NCI-H1048 (cell line): ENCODE measurements at places on chromosomes 1 and 21.

DNA sequence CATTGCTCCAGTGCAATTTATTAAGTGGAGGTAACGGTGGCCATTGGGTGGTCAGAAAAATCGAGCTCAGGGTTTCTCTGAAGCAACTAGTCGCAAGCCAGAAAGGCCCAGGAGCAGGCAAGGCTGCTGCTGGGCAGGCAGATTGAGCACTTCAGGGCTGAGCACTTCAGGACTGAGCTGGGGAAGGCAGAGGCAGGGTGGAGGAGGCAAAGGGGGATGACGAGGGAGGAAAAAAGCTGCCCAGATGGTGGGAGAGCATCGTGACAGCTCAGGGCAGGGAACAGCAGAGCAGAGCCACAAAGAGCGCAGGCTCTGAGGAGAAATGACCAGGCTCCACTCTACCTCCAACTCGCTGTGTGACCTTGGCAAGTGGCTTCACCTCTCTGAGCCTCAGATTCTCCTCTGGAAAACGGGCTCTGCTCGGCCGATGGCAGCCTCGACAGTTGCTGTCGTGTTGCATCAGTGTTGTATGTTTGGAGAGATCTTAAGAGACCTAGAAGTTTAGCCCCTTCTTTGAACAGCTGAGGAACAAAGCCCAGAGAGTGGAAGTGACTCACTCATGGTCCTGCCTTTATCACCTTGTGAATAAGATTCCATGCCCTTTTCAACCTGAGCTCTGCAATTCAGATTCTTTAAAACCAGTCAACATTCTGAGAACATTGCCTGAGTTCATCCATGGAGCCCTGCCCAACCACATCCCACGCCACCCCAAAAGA is 141.4 kb downstream of the SYF2 start:
- no peak for DNase-seq

DNA sequence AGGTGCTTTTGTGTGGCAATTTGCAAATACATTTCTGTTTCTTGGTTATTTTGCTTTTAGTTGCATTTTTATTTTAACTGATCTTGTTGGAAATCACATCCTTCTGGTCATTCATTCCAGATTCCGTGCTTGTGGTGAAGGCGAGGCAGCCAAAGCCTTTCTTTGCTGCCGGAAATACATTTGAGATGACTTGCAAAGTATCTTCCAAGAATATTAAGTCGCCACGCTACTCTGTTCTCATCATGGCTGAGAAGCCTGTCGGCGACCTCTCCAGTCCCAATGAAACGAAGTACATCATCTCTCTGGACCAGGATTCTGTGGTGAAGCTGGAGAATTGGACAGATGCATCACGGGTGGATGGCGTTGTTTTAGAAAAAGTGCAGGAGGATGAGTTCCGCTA is 34.8 kb upstream of the CD101 start:
- DNase-seq, result no peak

DNA sequence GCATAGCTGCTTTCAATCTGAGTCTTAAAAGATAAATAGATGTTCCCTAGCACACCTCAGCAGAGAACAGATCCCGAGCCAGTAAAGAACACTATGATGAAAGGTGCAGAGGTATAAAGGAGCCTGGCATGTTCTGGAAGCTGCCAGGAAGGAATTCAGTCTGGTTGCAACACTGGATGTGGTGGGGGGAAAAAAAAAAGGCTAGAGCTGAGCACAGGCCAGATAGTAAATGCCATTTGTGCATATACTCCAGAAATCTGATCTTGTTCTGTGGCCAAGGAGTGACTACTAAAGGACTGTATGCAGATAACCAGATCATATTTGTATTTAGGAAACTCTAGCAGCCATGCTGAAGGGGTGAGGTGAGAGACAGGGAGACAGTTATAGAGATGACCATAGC is 240.3 kb downstream of the VAV3 start:
- DNase-seq, result no peak

DNA sequence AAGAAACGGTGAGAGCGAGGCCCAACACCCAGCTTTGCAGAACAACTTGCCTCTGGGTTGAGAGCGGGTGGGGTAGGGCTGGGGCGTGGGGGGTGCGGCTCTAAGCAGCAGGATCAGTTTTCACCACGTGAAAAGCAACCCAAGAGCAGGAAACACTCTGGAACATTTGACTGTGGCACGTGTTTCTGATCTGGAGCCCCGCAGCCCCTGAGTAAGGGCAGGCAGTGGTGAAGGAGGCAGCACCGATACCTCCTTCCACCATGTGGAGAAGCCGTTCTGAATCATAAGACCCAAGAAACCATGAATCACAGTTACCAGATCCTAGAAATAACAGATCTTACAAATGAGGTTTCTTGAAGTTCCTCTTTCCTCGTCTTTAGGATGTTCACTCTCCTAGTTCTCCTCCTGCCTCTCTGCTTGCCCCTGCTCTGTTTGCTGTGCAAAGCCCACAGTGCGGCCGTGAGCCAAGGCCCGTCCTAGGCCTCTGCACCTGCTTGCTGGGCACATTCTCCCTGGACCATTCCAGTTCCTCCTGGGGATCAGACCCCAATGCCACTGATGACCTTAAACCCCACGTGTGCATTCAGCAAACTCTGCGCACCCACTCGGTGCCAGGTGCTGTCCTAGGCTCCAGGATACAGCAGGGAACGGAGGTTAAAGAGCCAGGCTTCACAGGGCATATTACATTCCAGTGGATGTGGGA is 31.9 kb downstream of the SLC1A7 start:
- no peak for DNase-seq

DNA sequence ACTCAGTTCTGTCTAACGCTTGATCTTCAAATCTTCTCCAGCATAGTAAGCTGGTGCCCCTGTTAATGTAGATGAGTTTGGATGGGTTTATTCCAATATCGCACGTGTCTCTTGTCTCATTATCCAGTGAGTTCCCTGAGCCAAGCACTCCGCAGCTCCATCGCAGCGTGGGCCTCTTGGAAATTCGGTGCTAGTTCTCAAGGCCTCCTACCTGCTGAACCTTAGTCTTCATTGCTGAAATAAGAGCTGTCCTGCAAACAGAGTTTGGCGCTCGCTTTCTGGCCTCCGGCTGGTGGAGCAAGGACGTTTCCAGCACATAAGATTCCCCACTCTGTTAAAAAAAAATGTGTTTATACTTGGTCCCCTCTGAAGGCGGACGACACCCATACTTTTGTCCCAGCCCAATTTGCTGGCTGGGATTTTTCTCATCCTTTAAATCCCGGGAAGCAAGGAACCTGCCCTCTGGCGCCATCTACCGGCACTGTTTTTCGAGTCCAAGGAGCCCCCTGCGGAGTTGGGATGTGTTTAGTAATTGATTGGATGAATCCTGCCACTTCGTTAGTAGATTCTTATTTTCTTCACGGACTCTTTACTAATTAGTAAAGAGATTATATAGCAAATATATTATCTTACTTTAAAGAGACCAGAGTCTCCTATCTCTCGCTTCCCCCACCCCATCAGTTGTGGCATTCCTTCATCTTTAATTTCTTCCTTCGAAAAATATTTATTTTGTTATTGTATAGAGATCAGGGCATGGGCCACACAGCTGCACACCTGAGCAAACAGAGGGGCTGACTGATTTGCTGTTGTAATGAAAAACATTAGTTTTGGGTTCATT is 14.7 kb downstream of the JUN start:
- no peak for DNase-seq

GRCh38 chr1:76501586-76502219 is 365.6 kb upstream of the ST6GALNAC5 start:
- DNase-seq, result no peak

- DNase-seq, result no peak
Measured at GRCh38 chr1:54460351-54460750, 54.2 kb upstream of the SSBP3 start.

DNA sequence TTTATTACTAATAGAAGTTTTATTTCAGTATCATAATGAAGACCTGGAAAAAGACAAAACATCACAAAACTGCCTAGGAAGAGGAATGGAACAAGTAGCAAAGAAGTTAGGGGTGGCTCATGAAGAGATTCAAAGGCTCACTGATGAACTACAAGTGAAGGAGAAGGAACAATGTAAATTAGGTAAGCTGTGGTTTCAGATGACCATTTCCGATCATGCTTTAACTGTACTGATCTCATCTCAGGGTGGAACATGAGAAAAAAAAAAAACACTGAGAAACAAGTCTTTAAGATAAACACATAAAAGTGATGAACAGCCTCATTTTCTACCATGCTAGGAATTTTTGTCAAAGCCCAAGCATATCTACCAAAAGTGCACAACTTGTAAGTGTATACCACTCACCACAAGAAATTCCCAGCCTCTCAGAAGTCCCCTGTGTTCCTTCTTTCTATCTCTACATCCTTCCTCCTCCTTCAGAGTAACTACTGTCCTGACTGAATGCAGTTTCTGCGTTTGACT is 19.6 kb downstream of the CCDC30 start:
- DNase-seq, result no peak

- no peak for DNase-seq
Measured at GRCh38 chr21:42028766-42029425, 18.7 kb upstream of the ZBTB21 start.

GRCh38 chr1:109255678-109256077 is 6.3 kb downstream of the CELSR2 start:
- DNase-seq, result no peak

DNA sequence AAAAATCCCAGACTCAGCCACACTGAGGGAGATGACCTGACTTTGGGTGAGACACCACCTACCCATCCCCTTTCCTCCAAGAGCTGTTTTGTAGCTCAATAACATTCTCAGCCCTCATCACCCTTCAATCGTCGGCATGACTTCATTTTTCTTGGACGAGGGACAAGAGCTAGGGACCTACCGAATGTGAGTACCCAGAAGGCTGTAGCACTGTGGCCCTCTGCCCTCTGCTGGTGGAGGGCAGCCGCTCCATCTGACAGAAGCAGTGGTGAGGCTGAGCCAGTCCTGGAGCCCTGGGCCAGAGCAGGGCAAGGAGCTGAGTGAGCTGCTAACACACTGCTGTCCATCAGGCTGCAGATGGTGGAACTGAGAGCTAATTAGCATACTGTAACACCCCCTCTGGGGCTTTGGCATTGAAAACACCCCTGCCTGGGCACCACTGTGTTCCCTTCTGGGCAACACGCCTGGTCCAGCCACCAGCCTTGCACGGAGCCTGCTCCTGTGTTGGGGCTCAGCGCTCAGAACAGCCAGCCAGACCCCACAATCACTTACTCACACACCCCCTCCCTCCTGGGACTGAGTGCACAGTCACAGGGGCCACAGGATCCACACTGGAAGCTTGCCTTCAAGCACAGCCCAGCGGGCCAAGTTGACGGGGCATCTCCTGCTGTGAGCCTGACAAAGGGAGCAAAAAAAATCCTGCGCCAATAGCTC is 18.3 kb upstream of the ALPL start:
- DNase-seq, result no peak

GRCh38 chr1:161307892-161308638 is 1.7 kb downstream of the MPZ start:
- no peak for DNase-seq

GRCh38 chr1:33328817-33329216 is 7.9 kb upstream of the A3GALT2 start:
- DNase-seq, result no peak

DNA sequence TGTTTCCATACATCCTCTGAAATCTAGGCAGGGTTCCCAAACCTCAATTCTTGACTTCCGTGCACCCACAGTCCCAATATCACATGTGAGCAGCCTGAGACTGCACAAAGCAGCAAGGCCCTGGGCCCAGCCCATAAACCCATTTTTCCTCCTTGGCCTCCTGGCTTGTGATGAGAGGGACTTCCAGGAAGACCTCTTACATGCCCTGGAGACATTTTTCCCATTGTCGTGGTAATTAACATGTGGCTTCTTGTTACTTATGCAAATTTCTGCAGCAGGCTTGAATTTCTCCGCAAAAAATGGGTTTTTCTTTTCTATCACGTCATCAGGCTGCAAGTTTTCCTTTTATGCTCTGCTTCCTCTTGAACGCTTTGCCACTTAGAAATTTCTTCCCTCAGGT is 3.3 kb upstream of the PIGK start:
- no peak for DNase-seq

GRCh38 chr1:221234791-221235190 is 355.5 kb downstream of the HLX start:
- DNase-seq, result no peak

DNA sequence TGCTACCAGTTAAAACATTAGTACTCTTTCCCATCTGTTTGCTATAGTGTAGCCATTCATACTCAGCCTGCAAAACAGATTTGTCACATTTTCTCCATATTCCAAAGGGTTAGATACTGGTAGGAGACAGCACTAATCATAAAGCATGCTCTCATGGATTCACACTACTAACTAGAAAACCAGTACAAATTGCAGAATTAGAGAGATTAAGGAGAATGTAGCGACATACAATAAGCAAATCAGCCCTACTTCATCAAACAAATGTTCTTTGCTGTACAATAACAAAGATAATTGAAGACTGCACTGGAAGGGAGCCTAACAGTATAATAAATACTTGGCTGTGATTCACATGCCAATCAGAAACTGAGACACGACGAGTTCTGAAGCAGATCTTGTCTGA is 368.0 kb upstream of the PRMT6 start:
- DNase-seq, result no peak

DNA sequence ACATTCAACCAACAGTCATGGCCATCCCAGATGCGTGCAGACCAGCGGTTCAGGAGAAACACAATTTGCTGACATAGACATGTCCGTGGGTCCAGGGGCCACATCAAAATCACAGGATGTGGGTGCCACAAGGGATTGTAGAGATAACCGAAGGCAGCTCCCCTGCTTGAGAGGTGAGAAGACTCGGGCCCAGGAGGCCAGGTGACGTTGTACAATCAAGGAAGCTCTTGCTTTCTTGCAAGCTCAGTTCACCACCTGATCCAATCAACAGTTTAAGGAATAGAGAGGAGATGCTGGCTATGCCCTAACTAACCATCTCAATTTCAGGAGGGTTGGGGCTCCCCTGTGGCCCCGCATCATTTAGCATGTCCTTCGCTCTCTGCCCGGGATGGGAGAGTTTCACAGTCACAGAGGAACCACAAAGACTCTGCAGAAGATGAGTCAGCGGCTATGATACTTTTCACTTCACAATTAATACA is 19.5 kb downstream of the UBASH3A start:
- no peak for DNase-seq

DNA sequence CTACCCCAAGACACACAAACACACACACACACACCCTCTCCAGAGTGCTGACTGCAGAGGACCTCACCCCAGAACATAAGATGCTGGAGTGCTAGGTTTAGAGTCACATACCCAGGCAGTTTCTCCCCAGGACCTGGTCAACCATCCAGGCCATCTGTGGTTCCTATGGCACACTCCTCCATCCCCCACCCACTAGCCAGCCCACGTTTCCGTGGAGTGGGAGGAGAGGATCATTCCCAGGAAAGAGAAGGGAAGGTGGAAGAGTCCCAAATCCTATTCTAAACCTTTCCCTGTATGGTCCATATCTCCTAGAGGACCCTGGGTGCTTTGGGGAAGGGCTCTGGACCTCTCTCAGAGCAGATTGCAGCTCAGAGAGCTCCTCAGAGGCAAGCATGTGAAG is 1.1 kb downstream of the KCNJ9 start:
- DNase-seq, result no peak
